AG04449 (cell line): ENCODE measurements at places on chromosomes 11 and 22.

- DNase-seq = no peak
Measured at GRCh38 chr11:22730319-22730718, 63.9 kb downstream of the GAS2 start.

GRCh38 chr22:21981874-21982273 is 713 bp downstream of the TOP3B start:
- no peak for DNase-seq

GRCh38 chr22:39379756-39380730 is 19.5 kb upstream of the TAB1 start:
- no peak for DNase-seq

DNA sequence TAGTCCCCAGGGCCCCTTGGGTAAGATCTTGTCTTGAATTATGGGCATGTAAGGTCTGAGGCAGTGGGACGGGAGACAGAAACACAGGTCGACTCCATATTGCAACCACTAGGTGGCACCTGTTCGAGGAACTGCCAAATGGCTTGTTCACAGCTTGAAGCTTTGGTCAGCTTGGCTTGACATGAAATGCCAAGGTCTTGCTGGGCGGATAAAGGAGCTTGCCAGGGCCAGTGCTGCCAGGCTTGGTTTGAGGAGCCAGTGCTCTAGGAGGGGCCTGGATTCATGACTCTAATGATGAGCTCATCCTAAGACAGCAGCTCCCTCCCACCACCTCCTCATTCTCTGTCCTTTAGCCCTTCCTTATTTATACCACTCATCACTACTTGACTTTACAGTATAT is 11.9 kb upstream of the NRIP3 start:
- DNase-seq = peak; percentile 5

DNA sequence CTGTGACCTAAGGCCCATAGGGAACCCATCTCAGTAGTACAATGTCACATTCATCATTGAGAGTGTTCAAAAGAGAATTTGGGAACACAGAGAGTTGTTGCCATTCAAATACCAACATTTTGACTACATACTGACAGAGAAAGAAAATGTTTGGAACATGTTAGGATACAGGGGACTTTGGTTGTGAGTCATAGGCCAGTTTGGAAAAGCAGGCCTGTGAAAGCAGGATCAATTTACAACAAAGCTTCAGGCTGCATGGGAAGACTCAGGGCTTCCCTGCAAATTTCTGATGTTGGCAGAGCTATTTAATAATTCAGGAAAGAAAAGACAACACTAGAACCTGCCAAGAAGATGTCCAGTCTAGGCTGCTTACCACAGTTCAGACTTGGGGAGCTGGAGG is 374 bp downstream of the NLRP10 start:
- DNase-seq = peak; percentile 45

- no peak for DNase-seq
Measured at GRCh38 chr11:102950622-102951081, 4.9 kb downstream of the MMP13 start.

- DNase-seq = no peak
Measured at GRCh38 chr11:9692691-9693090, 28.8 kb downstream of the SWAP70 start.

DNA sequence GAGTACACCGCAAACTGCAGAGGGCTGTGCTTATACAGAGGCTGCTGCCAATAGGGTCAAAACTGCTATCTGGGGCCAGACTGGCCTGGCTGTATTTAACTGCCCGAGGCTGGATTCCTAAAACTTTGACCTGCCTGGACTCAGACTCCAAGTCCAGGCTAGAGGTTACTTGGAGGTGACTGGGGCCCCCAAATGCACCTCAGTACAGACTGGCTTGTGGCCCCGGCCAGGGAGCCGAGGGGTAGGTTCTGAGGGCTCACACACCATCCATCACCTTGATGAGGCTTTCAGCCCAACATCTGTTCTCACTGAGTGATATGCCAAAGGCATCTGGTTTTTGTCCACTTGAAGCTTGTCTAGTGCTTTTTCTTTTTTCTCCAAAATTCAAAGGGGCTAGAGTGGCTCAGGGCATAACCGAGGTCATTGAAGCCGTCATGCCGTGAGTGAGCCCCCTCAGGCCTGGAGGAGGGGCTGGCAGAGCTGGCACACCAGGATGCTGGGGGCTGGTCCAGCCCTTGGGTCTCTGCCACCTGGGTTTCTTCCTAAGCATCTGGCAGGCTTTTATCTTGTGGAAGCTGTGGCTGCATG is 52.4 kb upstream of the TTLL12 start:
- no peak for DNase-seq

- DNase-seq = no peak
Measured at GRCh38 chr11:4203603-4204360, 109.2 kb downstream of the RRM1 start.

DNA sequence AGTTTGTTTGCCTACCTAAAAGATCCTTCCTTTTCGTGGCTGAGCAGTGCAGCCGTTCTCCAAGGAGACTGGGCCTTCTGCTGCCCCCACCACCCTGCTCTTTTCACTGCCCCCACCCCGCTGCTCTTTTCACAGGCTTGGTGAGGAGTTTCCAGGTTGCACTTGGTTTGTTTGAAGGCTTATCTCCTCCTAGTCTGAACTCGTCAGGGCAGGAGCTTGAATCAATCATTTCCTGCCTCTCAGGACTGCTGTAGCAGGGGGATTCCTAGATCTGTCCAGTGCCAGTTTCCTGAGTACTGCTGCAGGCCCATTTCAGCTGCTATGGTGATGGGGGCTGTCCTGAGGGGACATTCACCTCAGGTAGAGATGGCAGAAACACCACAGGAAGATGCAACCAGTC is 10.0 kb downstream of the MED15 start:
- no peak for DNase-seq

DNA sequence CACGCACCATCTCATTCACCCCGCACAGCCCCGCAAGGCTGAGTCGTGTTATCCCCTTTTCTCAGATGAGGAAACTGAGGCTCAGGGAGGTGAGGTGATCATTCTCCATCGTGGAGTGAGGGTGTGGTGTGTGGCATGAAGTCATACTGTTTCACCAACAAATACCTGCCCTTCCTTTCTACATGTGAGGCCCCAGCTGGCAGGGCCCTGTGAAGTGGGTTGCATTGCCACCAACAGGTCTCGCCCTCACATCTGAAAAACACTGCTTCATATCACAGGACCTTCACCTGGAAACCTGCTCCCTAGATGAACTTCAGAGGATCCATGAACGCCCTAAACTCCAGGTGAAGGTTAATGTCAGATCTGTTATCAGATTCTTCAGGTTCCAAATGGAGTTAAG is 4.3 kb downstream of the SSTR3 start:
- DNase-seq = no peak

DNA sequence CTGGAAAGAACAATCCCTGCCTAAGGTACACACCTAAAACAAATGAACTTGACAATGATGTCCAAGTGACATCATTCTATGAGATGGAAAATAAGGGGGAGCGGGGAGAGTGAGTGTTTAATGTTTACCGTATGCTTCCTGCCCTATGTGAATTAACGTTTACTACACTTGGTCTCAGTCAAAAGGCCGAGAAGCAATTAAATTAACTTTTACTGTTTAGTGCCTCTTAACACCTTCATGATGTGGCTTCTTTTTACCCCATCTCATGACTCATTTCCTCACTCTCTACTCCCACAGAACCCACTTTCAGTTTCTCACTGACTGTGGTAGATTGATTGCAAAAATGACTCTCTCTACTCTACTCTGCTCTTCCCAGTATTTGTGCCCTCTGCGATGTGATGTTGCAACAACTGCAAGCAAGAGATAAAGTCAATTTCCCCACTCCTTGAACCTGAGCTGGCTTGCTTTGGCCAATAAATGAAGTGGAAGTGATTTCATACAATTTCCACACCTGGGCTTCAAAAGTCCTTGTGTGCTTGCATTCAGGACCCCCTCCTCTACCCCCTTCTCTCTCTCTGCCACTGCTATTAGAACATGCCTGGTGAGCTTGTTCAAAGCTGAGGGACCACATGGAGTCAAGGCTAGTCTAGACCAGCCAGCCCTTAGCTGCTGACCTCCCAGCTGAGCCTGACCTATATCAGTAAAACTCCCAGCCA is 11.6 kb upstream of the ALKBH3 start:
- DNase-seq = peak; percentile 42

DNA sequence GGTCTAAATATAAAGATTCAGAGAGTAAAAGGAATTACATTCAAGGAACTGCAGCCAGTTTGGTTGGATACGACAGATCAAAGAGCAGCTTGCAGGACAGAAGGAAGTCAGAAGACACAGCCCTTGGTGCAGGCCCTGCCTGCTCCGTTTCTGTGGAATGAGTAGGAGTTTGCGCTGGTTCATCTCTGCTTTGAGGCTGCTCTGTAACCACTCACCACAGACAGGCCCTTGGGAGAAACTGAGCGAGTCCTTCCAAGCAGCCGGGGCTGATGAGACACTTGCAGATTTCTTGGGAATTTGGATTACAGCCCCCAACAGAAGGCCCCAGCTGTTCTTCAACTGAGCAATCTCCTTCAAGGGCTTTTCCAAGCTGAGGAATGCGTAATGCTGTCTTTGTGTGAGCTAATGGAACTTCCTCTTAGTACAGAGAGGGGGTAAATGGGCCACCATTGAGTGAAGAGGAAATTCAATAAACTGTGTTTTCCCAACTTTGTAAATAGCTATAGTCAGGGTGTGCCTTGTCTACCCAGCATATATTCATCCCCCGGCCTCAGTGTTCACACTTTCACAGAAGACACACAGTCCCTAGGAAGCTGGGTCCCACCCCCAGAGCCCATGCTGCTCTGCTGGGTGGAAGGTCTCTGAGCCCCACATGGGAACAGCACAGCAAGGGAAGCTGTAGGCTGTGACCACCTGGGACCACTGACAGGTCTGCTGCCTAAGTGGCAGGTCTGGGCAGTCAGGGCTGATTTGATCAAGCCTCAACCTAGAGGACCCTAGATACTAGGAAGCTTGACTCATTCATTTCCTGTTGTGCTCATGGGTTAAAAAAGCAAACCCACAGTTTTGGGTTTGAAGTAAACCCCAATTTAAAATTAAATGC is 16.6 kb downstream of the IL10RA start:
- DNase-seq = no peak

DNA sequence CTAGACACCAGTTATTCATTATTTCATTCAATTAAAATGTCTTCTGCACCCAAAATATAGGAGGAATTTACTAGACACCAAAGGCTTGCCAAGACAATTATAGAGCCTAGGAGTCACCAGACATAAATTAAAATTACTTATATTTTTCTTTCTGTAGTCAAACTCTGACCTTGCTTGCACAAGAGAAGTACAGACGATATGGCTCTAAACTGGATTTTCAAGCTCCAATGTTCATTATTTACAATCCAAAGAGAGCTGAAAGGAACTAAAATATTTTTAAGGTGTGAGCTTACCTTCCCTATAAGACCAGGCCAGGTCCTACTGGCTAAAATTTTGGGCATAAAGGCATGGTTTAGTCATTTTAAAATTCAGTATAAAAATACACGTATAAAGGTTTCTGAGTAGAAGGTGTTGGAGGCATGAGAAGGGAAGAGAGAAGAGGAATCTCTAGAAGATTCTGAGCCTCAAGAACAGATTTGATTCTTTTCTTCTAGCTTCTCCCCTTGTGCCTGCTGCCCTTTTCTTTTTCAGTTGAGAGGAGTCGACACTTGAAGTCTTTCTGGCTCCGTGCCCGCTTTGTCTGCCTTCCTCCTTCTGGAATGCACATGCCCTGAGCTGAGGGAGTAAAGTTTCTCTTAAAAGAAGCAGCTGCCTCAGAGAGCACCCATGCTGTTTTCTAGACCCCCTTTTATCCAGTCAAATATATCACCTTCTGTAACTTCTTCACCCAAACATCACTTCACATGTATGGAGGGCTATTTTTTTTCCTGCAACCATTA is 13.5 kb downstream of the C11orf97 start:
- DNase-seq = no peak

GRCh38 chr22:30882184-30882717 is 86.3 kb downstream of the MORC2 start:
- no peak for DNase-seq

DNA sequence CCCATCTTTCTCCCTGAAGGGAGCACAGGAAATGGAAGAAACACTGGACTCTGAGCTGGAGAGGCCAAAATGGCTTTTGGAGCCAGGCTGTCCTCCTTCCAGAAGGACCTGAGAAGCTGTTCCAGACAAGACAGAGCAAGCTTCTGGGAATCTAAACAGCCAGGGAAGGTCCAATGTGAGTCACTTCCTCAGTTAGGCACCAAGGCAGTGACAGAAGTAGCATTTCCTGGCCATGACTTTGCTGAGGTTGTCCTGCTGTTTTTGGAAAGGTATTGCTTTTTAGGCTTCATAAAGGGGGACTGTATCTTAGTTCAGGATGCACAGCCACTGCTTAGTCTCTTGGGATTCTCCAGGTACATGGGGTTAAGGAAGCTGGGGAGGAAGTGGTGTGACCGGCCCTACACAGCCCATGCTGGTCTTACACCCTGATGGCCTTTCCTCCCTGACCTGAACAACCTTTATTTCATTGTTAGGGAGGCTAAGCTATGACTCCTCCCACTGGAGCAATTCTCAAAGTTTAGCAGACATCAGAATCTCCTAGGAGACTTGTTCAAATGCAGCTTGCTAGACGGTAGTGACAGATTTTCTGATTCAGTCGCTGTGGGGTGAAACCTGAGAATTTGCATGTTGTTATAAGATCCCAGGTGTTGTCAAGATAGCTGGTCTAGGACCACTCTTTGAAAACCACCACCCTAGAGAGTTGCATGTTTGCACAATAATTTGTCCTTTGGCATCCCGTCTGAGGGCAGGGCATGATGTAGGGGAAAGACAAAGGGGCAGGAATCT is 6.8 kb upstream of the INSC start:
- no peak for DNase-seq

- DNase-seq = peak; percentile 59
Measured at GRCh38 chr11:61602775-61603569, 22.1 kb upstream of the SYT7 start.

GRCh38 chr11:123475469-123475868 is 45.4 kb downstream of the GRAMD1B start:
- DNase-seq = no peak

GRCh38 chr11:95451261-95451660 is 220.3 kb upstream of the SESN3 start:
- DNase-seq = no peak

DNA sequence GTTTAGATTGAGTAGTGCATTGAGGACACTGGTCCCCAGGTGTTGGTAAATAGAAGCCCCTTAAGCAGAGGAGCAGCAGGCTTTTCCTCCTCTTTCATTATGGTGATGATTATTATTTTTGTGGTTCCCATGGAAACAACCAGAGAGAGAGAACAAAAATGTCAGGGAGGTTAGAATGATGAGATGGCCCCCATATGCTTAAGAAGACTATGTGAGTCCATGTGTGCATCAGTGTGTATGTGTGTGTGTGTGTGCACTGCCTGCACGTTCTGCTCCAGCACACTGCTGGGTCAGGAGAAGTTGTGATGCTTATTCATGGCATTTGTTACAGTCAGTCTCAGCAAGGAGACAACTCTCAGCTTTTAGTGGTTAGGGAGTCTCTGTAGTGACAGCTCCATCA is 724.2 kb downstream of the NTM start:
- no peak for DNase-seq

GRCh38 chr11:45097721-45098493 is 48.5 kb upstream of the PRDM11 start:
- DNase-seq = no peak
